ENCODE measurements at places on chromosomes 2 and 18.

- DNase-seq = no peak
Observed at GRCh38 chr2:160283675-160284074, 83.6 kb upstream of the ITGB6 start.

DNA sequence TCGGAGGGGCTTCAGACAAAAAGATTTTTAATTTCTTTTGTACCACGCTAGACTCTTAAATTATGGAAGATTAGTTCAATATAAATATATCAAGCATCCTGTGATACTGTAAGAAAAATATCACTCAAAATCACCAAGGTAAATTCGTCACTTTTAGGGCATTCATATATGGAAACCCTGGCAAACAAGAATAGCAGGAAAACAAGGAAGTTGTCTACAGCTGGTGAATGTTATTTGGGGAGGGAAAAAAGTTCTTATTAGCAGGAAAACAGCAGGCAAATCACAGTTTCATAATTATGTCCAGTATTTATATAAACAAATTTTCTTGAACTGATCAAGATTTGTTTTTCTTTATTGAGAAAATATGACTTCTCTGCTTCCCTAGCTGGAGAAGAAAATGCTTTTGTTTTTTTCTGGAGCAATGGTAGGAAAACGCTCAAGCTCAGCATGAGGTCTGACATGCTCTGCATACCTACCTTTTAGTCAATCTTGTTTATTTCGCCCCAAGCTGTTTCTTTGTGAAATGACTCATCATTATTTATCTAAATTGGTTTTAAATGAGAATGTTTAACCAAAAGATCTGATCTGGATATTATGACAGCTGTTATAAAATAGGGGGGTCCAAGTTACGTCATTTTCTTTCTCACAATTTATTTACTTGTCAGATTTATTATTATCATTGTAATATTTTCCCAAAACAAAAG lies 14.7 kb downstream of the LINC00305 start:
- DNase-seq = no peak

DNA sequence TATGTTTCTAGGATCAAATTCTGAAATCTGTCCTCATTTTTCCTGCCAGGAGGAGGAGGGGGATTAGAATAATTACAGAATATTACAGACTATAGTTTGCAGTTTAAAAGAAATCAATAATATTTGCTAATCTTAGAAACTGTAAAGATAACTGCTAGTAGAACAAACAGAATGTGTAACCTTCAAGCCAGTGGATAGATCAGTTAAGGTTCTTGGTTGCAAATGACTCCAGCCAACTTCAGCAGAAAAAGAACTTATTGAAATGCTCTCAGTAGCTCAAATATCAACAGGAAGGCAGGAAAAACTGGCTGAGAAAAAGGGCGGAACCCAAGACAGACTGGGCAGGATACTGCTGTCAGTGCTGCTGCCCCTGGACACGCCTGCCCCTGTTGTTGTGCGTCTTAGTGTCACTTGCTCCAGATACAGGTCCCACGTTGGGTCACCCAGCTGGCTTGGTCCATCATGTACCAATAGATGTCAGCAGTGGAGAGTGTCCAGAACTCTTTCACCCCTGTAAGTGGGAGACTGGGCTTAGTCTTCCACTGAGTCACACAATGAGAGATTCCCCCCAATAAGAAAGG lies 10.2 kb downstream of the NMUR1 start:
- no peak for DNase-seq

GRCh38 chr2:21770787-21771186 lies 647.0 kb downstream of the TDRD15 start:
- DNase-seq = no peak

- no peak for DNase-seq
Observed at GRCh38 chr2:9630117-9630735, 571 bp downstream of the YWHAQ start.

DNA sequence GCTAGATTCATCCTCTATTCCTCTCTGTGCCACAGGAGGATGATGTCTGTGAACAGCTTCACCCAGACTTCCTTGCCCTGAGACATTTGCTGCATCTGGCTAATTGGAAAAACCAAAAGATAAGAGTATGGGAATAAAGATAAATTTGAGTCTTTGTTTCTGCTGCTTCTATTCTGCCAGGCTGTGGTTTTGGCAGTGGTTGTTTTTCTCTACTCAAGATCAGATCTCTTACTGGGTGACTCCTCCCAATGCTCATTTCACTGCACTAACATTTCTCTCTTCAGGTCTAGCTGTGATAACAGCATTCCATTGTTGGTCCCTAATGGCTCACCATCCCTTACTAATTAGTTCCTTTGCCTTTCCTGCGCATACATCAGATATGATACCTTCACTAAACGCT lies 89.5 kb downstream of the CALCRL start:
- DNase-seq = no peak
